ENCODE measurements at places on chromosomes 6 and 20.

DNA sequence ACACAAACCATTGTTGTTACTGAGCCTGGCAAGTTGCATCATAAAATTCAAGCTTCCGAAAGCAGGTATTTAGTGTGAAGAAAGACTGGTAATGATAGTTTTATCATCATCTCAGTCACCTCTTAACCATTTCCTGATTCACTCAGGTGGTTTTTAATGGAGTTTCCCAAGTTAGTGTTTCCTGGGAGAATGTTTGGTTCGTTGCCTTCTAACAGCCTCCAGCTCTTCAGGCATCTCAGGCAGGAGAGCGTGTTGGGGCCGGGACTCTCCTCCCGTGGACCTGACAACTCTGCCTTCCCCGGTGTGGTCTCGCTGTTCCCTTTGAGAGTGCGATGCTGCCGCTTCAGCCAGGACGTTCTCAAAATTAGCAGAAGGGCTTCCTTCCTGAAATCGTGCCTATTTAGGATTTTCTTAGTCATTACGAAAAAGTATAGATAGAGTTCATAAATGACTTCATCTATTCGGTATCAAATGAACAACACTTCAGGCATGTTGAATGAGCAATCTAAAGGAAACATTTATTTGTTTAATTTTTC, 105.0 kb upstream of the QKI start:
- no peak for DNase-seq

DNA sequence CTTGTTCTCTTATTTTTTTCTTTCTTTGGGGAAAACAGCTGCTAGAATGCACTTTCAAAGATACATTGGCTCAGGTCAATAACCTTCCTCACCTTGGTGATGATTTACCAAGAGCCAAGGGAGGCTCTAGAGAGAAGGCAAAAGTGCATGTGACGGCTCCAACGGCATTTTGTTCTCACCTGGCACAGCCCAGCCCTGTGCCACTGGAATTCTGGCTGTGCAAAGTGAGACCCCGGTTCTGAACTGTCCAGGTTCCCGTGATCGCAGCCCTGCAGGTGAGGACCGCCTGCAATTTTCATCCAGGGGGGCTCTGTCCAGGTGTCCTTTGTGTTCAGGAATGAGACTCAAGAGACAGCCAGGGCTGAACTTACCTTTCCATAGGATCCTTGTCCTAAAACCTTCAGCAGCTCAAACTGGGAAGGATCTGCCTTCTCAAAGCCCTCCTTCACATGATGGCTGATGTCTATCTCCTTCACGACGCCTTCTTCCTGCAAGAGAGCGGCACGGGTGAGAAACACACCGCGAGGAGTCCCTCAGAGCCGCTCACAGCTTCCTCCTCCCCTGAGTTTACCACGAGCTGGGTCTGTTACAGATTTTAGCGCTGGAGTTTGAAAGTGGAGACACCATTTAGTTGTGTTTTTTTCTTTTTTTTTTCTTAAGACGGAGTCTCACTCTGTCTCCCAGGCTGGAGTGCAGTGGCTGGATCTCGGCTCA, 48.0 kb downstream of the RAMACL start:
- no peak for DNase-seq

- no peak for DNase-seq
These were observed 215.4 kb upstream of the DEFB112 start for GRCh38 chr6:50264995-50265571.

GRCh38 chr20:44393608-44394451, 38.3 kb downstream of the HNF4A start:
- DNase-seq: no peak

DNA sequence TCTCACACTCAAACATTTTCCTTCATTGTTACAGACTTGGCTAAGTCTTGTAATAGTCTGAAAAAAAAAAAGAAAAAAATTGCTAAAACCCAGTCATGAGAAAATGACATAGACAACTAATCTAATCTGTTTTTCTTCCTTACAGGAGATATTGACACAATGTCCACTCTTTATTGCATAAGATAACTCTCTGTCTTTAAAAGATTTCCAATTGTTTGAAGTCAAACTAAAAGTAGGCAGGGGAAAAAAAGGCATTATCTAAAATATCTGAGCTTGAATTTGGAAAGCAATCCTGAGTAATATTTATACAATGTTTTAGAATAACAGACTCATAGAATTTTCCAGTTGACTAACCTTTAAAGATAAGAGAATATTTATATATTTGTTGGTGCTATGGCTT, 233.0 kb upstream of the CEP162 start:
- no peak for DNase-seq

- no peak for DNase-seq
These were observed 15.9 kb upstream of the ADGRF1 start for GRCh38 chr6:47057830-47058540.

DNA sequence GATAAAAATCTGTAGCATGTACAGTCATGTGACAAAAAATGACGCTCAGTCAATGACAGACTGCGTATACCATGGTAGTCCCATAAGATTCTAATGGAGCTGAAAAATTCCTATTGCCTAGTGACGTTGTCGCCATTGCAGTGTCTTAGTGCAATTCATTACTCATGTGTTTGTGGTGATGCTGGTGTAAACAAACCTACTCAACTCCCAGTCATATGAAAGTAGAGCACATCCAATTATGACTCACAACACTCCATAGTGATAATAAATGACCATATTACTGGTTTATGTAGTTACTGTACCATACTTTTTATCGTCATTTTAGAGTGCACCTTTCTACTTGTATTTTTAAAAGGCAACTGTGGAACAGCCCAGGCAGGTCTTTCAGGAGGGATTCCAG, 45.0 kb downstream of the TFAP2A start:
- DNase-seq: no peak

GRCh38 chr6:10382322-10382721, 32.6 kb downstream of the TFAP2A start:
- DNase-seq: no peak

GRCh38 chr20:53555816-53556215, 37.8 kb downstream of the ZNF217 start:
- DNase-seq: no peak

GRCh38 chr6:151075930-151076555, 163.7 kb upstream of the AKAP12 start:
- no peak for DNase-seq

DNA sequence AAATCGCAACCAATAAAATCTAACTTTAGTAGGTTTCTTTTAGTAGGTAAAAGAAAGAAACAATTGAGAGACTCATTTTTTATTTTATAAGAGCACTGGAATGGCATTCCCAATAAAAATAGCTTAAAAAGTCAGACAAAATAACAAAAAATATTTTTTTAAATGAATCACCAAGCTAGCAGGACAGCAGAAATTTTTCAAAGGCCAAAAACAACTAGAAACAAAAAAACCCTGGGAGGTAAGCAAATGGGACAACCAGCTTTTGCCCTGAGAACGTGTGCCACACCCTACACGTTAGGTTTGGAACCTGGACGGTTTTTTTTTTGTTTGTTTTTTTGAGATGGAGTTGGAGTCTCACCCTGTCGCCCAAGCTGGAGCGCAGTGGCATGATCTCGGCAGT, 19.6 kb downstream of the GPLD1 start:
- DNase-seq: no peak

- no peak for DNase-seq
These were observed 108.2 kb downstream of the NOL4L start for GRCh38 chr20:32476684-32477593.

- no peak for DNase-seq
These were observed 8.8 kb downstream of the RPL10A start for GRCh38 chr6:35477028-35477427.

DNA sequence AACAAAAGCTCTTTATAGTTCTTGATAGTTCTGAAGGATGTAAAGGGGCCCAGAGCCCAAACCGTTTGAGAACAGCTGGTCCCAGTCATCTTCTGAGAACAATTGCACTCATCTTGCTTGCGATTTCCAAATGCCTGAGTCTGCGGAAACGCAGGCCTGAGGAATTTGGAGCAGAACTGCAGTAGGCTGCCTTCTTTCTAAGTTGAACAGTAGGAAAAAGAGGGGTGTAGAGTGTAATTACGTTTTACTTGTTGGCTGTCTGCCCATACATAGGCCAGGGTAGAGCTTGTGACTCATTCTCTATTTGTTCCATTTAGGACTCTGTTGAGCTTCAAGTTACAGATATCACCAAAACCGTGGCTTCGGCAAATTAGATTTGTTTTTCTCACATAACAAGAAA, 42.0 kb upstream of the KIF16B start:
- DNase-seq: no peak

- DNase-seq: no peak
These were observed 65.4 kb upstream of the FBXL4 start for GRCh38 chr6:99013145-99013544.

GRCh38 chr6:36908747-36909146, 23.0 kb downstream of the C6orf89 start:
- no peak for DNase-seq

- DNase-seq: no peak
These were observed 27.9 kb downstream of the UBD start for GRCh38 chr6:29531668-29532067.

DNA sequence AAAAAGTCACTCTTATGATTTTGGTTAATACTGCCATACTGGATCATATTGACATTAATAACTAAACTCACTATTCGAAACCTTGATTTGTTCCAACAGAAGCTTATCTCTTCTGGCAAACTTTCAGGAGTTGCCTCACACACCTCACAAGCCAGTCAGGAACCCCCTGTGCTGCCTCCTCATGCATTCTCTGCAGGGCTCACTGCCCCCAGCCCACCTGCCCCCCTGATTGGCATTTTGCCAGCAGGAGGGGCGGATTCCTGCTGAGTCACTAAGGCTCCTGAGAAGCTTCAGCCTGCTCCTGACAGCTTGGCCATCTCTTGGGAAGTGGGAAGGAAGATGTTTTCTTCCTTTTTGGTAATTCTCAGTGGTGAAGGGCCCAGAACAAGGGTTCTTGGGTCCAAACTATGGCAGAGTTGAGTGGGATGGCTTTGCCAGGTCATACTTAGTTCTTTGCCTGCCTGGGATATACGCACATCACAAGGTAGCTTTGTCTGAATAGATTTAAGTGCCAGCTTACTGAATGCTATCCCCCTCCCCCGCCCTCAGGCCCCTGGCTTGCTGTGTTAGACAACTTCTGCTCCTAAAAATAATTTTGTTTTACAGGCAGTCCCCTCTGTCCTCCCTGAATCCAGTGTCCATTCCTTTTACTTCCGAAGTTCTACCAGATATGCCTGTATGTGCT, 31.4 kb downstream of the SLC35F1 start:
- DNase-seq: no peak

GRCh38 chr20:46144432-46145025, 26.4 kb downstream of the CD40 start:
- no peak for DNase-seq

GRCh38 chr20:50892394-50892793, 38.8 kb downstream of the ADNP start:
- no peak for DNase-seq

GRCh38 chr6:134007077-134007476, 45.3 kb downstream of the SLC2A12 start:
- DNase-seq: no peak

- no peak for DNase-seq
These were observed 22.0 kb downstream of the RNF146 start for GRCh38 chr6:127288705-127289104.

GRCh38 chr20:10961651-10962288, 288.0 kb upstream of the JAG1 start:
- no peak for DNase-seq

All from CD4-positive, alpha-beta T cell treated with Interleukin-15 for 4 hours (primary cell).